ENCODE measurements at places on chromosomes 16 and 17.

GRCh38 chr16:80938879-80939260 lies 67.8 kb downstream of the CMC2 start:
- no peak for DNase-seq

DNA sequence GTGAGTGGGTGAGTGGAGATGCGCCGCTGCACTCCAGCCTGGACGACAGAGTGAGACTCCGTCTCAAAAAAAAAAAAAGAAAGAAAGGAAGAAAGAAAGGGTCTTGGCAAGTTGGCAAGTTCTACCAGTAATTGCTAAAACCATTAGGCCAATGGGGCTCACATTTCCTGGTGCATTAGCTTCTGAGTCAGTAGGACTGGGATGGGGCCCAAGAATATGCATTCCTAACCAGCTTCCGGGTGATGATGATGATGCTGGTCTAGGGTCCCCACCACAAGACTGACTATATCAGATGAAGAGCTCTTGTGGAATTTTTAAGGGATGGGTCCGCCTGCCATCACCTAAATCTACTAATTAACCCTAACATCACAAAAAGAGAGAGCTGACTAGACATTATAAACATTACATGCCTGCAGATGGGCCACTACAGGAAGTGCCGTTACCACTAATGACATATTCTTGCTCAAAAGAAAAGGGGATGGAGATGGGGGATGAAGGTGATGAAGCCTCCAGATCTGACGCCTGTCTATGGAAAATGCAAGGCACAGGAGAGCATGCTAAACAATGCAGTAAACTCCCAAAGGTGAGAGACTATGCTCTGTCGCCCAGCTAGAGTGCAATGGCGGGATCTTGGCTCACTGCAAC lies 13.1 kb downstream of the MYH11 start:
- no peak for DNase-seq

- peak; percentile 70 for DNase-seq
These were observed 176.2 kb upstream of the FAM20A start for GRCh38 chr17:68777243-68777855.

DNA sequence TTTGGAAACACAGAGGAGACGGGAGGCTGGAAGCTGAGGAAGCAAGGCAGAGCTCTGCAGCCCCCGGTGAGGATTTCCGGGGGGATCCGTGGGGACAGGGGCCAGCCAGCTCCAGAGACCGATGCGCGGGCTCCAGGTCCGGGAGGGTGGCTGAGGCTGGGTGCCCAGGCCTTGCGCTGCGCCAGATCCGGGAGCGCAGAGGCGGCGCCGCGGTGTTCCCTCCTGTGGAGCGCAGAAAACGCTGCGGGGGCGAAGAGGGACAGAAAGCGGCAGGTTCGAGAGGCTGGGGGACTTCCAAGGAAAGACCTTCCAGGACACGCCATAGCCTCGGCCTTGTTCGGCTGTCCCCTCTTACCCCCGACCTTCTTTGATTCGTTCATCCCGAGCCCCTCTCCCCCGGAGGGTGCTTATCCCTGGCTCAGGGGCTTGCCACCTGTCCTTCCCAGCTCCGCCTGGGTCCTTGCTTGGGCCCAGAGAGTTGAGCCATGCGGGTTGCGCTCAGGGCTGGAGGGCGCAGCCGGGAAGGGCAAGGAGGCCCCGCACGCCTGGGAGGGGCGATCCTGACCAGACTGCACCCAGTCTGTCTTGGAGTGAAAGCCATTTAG lies 697 bp upstream of the SHISA9 start:
- DNase-seq = no peak

DNA sequence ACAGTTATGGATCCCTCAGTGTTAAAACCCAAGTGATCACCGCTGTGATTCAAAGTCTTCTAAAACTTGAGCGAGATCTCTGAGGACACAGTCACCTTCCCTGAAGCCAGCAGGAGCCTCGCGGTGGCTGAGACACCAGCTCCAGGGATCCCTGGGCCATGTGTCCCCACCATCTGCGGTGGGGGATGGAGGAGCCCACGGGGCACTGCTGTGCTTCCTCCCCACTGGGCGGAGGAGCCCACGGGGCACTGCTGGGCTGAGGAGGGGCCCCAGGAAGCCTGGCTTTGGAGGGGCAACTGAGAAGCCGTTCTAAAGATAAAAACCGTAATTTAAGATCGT lies 65.7 kb upstream of the METRNL start:
- no peak for DNase-seq

DNA sequence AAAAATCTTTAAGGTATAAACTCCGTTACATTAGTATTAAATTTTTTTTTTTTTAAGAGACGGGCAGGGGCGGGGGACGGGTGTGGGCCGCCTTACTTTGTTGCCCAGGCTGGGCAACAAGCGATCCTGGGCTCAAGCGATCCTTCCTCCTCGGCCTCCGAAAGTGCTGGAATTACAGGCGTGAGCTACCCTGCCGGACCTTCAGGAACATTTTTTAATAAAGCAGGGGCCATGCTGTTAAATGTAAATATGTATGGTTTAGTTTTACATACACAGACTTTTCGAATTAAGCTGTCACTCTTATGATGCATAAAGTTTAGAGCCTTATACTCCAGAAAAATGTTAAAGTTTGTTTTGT lies 2.4 kb downstream of the PPM1D start:
- DNase-seq = no peak

DNA sequence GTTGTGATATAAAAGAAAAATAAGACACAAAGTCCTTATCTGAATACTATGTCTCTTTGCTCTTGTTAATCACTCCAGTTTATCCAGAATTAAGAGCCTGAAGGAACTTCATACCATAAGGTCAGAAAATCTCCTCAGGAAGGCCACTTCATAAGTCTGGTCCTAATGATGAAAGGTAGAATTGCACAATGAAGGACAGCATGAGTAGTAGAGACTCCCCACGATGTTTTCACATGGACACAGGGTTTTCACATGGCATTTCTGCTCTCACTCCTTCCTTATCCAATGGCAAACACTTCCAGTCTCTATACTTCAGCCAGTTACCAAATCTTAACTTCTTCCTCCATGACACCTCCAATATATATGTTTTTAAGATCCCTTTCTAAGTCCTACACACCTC lies 10.2 kb upstream of the C17orf78 start:
- no peak for DNase-seq

GRCh38 chr17:12709063-12709462 lies 43.4 kb downstream of the MYOCD start:
- no peak for DNase-seq

DNA sequence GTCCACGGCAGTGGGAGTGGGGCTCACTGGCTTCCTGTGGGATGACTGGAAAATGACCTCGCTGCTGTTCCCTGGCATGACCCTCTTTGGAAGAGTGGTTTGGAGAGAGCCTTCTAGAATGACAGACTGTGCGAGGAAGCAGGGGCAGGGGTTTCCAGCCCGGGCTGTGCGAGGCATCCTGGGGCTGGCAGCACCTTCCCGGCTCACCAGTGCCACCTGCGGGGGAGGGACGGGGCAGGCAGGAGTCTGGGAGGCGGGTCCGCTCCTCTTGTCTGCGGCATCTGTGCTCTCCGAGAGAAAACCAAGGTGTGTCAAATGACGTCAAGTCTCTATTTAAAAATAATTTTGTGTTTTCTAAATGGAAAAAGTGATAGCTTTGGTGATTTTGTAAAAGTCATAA lies 7.8 kb upstream of the RNF213 start:
- DNase-seq = peak; percentile 68

- no peak for DNase-seq
These were observed 1.9 kb downstream of the TSEN54 start for GRCh38 chr17:75518201-75518600.

DNA sequence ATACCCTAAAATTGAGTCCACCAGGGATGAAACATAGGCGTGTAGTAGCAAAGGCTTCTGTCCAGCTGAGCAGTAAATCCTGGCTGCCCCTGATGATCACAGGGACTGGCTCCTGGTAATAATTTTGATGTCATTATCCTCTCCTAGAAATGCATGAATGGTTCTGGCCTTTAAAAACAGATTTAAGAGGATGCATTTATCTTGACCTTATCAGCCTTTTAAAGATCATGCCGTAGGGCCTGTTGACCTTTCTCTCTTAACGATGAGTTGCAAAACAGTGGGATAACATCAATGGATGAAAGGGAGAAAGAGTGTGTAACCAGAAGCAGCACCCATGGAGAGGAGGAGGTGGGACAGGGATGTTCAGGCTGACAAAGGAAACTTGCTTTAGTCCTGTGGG lies 128.5 kb downstream of the CA10 start:
- no peak for DNase-seq

DNA sequence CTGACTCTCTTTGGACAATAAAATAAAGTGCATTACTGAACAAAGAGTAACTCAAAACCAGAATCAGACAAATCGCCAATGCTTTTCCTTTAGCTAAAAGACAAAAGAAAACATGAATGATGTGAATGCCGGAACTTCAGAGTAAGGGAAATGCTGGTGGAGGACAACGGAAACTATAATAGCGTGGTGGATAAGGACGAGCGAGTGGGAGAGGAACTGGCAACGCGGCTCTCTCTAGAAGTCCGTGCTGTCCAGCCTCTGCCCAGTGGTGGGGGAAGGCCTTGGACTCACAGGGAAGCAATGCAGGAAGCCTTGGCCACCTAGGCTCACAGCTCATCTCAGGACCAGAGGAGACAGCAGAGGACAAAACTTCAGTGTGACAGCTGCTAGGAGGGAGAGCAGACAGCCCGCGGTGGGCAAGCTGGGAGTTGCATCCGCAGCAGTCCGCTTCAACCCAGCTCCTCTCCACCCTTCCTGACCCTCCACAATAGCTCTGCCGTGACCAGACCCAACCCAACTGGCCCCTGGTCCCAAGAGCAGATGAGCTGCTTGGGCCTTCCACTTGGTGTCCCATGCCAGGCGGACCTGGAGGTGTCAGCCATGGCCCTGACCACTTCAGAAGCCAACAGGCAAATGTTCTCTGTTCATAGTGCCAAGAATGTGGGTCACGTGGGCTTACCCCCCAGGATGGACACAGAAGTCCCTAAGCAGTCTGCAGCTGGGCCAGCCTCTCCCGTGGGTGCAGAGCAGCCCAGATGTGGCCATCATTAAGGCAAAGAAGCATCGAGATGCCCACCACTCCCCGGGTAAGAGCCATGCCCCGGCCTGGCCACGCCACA lies 5.3 kb upstream of the FAAP100 start:
- DNase-seq = no peak

GRCh38 chr16:75085556-75085955 lies 31.0 kb downstream of the LDHD start:
- DNase-seq = no peak

DNA sequence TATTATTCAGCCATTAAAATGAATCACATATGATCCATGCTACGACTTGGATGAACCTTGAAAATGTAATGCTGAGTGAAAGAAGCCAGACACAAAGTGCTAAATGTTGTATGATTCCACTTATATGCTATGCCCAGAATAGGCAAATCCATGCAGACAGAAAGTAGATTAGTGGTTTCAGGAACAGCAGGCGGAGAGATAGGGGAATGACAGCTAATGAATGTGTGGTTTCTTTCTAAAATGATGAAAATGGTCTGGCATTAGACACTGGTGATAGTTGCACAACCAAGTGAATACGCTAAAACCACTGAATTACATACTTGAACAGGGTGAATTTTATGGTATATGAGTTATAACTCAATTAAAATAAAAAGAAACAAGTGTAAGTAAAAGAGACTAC lies 121.8 kb upstream of the NOG start:
- DNase-seq = no peak

GRCh38 chr17:80992948-80993624 lies 1.4 kb downstream of the CHMP6 start:
- no peak for DNase-seq

DNA sequence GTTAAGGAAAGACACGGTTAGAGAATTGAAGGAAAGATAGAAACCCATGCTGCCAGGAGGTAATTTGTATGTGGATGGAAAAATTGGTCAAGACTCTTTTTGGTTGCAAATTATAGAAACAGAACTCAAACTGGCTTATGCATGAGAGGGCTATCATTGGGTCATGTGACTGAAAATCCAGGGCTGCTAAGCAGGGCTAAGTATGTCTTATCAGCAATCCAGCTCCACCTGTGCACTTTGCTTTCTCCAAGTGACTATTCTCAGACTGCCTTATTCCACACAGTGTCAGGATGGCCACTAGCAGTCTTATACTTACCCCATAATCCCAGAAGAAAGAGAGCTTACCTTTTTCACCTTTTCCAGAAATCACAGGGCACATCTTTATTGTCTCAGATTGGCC lies 113.5 kb downstream of the CBLN1 start:
- DNase-seq = no peak

DNA sequence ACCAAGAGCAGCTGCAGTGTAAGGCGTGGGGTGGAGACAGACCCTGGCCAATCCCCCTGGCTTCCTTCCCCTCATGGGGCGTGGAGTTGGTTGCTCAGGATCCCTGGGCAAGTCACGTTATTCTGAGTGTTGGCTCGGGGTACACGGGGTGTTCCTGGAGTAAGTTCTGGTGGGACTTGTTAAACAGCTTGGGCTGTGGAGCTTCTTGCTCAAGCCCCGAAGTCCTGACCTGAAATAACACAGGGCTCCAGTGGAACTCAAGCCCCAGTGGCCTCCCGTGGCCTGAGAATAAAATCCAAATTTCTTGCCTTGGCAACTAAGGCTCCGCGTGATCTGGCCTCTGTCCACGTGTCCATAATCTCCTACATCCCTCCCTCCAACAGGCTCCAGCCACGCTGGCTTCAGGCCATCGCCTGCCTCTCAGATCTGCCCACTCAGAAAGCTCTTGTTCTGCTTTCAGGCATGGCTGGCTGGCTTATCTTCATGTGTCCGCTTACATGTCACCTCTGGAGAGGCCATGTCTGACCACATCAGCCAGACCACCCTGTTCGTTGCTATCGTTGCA lies 49.3 kb upstream of the BCO1 start:
- DNase-seq = no peak

GRCh38 chr17:41467561-41467960 lies 375 bp upstream of the KRT32 start:
- no peak for DNase-seq

DNA sequence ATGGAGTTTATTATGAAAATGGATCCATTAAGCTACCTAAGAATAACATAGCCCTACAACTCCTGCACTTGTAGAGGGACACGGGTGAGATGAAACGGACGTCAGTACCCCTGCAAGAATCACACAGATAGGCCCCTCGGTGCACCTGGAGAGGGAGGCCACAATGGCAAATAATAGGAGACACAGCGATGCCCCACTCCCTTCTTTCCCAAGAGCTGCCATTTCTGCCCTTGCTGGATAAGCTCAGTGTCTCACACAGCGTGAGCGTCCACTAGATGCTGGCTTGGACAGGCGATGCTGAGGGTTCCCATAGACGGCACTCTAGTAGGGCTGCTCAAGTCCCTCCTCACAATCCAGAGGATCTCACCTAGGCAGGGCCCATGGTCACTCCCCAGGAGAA lies 67.8 kb downstream of the ADCY9 start:
- no peak for DNase-seq

All from NCI-H510A treated with DMSO at 0.1 percent for 48 hours (cell line).